MV-4-11 (cell line): ENCODE measurements at places on chromosomes 11 and 22.

- DNase-seq, result no peak
Observed at GRCh38 chr11:7840578-7840977, 43.8 kb upstream of the OR5P2 start.

DNA sequence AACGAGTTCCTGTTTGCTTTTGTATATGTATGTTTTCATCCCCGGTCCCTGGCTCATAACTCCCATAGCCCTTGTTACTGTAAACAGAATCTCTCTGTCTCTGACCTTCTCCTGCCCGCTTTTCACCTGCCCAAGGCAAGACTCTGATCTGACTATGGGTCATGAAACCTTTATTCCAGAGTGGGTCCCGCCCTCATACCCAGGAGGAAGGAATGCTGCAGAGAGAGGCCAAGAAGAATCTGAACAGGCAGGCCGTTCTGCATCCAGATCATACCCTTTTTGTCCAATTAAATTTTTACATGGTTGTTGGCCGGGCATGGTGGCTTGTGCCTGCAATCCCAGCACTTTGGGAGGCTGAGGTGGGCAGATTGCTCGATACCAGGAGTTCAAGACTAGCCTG, 39.6 kb downstream of the GRIK4 start:
- no peak for DNase-seq

DNA sequence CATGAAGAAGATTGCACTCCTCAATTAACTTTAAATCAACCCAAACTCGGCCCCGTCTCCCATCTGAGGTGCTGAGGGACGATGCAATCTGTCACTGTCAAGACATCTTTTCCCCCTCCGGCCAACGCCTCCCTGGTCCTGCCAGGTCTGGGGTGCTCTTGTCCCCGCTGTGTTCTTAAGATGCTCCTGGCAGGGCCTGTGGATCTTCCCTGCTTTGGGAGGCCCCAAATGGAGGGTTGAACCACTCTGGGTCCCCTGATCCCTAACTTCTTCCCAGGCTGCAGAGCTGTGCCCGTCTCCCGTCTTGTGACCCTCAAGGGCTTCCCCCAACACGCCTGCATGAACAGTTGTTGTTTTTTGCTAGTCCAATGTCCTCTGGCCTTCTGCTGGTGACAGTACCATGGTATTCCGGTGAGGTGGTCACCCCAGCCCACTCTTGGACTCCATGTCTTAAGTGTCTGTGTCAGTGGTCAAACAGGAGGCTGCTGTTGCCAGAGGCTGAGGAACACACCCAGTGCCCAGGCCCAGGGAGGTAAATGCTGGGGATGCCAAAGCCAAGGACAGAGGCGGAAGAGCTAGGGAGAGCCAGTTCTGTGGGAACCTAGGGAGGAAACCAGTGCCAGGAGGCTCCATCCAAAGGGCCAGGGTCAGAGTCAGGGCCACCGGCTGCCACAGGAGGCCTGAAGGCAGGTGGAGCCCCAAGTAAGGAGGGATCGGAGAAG, 70.6 kb upstream of the SHANK2 start:
- DNase-seq, result no peak

DNA sequence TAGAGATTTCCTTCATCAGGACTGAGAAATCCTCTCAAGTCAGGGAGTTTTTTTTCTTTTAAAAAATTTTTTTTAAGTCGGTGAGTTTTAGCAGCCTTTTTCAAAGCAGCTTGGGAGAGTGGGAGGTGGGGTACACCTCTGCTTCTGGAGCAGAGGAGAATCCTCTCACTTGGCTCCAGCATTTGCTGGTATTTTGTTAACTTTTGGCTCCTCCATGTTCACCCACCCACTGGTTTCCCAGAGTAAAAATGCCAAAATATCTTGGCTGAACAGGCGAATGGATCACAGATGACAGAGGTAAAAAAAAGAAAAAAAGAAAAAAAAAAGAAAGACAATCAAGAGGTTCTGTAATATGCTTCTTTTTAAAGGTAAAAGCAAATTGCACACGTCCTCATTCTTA, 68.0 kb downstream of the GAB2 start:
- DNase-seq, result no peak

GRCh38 chr11:19832086-19832750, 119.6 kb downstream of the NAV2 start:
- DNase-seq, result no peak
